ENCODE measurements at places on chromosomes 13 and 19. TPM values are rescaled to one million over a fixed set of nuclear protein-coding genes. Genes with fewer than 3 reads are reported as not detected.

DNA sequence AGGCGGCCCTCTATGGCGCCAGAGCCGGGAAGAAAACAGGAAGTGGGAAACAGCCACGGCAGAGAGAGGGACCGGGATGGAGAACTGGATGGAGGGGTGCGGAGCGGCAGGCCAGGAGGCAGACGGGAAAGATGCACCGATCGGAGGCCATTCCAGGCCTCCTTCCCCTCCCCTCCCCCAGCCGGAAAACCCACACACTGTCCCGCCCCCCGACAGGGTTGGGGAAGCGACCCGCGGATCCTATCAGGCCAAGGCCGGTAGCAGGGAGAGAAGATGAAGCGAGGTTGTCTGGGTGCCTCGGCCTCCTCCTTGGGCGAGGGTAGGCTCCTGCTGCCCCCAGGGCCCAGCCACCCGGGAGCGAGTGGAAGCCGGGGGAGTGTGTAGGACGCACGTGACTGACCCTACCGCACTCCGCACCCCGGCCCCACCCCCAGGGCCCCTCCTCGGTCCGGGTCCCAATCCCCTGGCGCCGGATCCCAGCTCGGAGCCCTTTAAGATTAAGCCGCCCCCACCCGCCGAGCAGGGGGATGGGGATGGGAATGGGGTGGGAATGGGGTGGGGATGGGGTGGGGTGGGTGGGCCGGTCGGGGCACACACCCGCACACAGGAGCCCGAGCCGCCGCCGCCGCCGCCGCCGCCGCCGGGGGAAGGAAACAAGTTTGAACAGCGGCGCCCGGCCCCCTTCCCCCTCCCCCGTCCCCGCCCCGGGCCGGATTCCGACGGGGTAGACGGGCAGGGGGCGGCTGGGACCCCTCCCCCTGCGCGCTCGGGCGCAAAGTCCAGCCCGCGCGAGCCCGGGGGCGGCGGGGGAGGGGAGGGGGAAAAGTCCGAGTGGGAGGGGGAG lies 1.5 kb downstream of the ERF start:
- no peak for DNase-seq

DNA sequence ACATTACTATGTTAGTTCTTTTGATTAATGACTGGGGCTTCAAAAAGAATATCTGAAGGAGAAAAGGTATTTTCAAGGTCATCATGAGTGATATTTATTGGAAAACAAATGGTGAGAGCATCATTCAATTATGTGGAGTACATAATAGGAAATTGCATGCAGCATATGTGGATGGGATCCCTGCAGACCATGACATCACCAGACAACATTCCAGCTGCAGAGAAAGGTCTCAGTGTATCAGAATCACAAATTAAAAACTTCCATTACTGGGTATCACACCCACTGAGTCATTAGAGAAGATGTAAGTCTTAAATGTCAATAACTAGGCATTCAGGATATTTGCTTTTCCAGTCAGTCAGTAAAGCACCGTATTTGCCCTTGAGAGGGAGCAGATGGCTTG lies 574.4 kb upstream of the SLC10A2 start:
- DNase-seq, result no peak

DNA sequence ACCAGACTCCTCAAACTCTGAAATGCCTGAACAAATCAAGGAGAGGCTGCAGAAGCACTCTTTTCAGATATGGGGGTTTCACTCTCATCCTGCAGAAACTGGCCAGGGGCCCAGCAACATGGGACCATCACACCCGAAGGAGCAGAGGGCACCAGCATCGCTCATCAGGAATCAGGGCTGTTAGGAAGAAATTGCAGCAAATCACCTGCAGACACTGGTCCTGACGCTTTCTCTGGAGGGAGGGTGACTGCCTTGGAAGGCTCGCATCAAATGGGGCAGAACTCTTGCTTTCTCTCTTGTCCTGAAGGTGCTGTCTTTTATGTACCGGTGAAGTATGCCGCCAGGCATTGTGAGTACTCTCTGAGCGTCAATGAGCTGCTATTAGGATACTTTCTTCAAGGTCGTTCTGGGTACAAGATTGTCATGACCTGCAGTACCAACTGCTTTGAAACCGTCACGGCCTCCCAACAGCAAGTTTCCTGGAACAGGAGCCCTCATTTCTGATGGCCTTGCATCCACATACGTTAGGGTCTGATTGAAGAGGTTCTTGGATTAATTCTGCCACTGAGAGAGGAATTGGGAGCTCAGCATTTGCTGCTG lies 155.7 kb upstream of the SOX1 start:
- DNase-seq, result peak; percentile 62

GRCh38 chr19:13057744-13058143 lies 44.9 kb downstream of the LYL1 start:
- DNase-seq, result no peak

DNA sequence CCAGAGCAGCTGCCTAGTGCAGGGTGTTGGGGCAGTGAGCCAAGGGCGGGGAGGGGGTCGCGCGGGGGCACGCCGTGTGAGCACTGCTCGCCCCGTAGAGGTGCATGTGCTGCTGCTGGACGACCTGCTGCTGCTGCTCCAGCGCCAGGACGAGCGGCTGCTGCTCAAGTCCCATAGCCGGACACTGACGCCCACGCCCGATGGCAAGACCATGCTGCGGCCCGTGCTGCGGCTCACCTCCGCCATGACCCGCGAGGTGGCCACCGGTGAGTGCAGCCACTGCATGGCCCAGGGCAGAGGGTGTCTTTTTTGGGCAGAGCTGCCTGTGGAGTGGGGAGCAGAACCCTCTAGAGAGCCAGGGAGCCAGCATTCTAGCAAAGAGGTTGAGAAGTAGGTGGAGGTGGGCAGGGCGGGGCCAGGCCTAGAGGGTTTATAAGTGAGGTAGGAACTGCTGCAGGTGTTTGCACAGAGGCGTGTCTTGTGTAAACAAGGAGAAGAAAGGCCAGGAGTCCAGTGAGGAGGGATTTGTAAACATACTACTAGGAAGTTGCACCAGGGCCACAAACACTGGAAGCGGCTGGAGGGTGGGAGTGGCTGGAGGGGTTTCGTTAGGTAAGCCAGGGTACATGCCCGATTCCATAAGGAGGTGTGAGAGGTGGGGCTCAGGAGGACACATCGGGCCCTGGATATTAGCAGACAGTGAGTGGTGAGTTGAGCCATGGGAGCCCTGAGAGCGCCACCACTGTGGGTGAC lies 21.3 kb downstream of the ARHGEF1 start:
- DNase-seq, result no peak

DNA sequence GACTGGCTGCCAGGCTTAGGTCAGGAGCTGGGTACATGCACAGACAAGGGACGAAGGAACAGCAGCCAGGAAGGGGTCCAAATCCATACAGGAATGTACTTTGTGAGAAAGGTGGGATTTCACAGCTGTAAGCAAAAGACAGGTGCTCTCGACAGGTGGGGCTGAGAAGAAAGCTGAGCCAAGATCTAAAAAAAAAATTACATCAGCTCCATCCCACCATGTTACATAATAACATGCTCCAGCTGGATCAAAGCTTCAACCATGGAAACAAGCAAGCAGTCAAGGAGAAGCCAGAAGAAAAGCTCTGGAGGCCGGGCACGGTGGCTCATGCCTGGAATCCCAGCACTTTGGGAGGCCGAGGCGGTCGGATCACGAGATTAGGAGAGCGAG lies 8.0 kb downstream of the UBXN6 start:
- no peak for DNase-seq

DNA sequence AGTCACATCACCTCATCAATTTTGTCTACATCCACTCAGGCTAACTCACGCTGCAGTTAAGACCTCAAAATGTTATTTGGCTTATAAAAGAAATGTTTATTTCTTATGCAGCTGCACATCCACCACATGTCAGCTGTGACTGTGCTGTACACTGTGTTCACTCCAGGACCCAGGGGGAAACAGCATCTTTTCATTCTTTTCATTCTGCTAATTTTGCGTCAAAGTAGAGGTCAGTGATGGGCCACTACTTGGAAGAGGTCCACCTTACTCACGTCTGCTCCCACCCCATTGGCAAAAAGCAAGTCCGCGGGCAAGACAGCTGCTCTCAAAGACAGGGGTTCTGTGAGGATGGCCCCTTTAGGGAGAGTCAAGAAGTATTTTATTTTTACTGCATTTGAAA lies 4.5 kb upstream of the DCT start:
- DNase-seq, result no peak

Gene ZNF555
- 5.9 TPM for total RNA-seq

Measured in osteocyte (in vitro differentiated cells).